OCI-M1 (cell line): ENCODE measurements at places on chromosomes 5 and 9.
A peak's percentile ranks its signal among the peaks of the same experiment; 100 is the strongest.

GRCh38 chr5:153130296-153130695, 360.2 kb upstream of the GRIA1 start:
- DNase-seq = no peak

DNA sequence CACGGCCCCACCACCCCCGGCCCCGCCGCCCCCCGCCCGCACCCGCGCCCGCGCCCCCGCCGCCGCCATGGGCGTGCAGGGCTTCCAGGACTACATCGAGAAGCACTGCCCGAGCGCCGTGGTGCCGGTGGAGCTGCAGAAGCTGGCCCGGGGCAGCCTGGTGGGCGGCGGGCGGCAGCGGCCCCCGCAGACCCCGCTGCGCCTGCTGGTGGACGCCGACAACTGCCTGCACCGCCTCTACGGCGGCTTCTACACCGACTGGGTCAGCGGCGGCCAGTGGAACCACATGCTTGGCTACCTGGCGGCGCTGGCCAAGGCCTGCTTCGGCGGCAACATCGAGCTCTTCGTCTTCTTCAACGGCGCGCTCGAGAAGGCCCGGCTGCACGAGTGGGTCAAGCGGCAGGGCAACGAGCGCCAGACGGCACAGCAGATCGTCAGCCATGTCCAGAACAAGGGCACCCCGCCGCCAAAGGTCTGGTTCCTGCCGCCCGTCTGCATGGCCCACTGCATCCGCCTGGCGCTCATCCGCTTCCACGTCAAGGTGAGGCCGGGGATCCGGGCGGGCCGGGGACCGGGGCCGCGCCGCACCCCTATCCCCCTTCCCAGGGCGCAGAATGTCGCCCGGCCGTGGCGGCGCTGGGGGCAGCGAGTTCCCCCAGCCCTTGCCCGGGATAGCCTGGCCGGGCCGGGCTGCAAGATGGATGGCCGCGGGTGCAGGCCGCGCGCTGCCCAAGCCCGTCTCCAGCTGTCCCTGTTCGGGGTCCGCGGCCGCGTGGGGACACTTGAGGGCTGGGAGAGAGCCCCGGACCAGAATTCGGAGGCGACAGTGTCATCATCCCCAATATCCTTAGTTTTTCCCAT, 594 bp downstream of the FAM120A start:
- DNase-seq = peak; percentile 55

DNA sequence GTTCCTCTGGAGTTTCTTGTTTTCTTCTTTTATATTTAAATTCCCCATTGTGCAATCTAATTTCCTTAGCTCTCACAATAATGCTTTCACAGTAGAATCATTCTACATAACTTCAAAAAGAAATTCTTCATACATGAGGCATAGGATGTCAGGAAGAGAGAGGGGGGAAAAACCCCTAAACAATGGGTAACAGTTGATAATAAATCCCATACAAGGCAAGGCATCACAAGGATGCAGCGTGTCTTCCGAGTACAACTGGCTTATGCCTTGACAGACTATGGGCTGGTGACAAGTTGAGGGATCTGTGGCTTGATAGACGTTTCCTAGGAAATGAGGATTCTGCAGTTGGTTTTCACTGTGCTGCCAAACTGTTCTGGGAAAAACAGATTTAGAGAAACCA, 247.4 kb downstream of the ARL15 start:
- no peak for DNase-seq

GRCh38 chr5:111229871-111230810, 6.0 kb downstream of the CAMK4 start:
- no peak for DNase-seq

DNA sequence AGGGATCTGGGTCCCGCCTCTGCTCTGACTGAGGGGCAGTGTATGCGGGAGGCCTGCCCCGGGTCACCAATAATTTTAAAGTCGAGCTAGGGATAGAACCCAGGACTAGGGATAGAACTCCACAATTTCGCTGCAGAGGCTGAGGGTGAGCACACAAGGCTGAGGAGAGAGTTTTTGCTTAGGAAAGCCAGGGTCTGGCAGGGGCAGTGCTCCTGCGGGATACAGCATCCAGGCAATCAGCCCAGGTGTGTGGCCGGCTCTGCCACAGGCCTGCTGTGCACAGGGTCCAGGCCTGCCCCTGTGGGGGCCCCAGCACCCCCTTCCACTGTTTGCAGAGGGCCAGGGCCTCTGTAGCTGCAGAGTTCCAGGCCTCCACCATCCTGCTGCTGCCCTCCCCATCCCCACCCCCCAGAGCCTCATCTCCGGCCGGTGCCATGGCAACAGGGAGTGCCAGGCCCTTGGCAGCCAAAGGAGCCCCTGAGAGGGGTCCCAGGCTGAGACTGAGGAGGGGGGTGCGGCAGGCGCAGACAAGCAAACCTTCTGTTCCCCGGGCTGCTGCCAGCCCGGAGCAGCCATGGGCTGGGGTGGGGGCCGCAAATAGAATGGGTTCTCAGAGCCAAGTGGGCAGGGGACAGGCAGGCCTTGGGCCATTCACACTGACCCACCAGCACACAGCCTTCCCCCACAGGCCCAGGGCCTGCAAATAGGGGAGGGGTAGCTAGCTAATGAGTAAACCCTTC, 8.6 kb downstream of the PDGFRB start:
- no peak for DNase-seq

DNA sequence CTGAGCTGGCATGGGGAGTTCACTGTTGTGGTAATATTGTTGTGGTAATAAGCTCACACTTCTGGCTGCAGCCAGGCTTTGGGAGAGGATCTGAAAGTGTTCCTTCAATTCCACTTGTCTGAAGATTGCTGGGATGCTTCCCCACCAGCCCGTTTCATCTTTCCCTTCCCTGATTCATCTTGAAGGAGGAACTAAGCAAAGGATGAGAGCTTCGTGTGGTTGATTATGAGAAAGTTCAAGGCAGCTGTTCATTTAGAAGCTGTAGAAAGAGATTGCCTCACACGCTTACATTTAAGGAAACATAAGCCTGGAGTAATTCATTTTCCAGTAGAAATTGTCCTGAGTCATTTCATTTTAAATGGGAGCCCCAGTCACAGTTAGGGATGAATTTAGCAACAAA, 122.4 kb upstream of the GAS1 start:
- DNase-seq = no peak

GRCh38 chr9:83154821-83155220, 91.9 kb upstream of the RASEF start:
- no peak for DNase-seq

DNA sequence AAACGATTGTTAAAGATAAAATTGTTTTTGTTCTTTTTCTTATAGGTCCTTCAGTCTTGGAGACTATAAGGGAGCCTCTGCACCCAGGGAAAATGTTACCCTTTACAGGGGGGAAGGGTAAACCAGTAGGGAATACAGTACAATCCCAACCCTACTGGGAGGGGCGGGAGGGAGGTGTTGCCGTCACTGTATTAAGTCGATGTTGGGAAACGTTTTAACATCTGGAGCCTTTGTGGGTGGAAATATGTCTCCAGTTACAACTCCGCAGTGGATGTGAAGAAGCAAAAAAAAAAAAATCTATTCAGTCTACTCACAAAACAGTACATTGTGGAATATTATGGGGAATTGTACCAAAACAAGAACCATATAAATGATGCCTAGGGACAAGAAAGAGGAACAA, 47.2 kb upstream of the FCHO2 start:
- DNase-seq = no peak

DNA sequence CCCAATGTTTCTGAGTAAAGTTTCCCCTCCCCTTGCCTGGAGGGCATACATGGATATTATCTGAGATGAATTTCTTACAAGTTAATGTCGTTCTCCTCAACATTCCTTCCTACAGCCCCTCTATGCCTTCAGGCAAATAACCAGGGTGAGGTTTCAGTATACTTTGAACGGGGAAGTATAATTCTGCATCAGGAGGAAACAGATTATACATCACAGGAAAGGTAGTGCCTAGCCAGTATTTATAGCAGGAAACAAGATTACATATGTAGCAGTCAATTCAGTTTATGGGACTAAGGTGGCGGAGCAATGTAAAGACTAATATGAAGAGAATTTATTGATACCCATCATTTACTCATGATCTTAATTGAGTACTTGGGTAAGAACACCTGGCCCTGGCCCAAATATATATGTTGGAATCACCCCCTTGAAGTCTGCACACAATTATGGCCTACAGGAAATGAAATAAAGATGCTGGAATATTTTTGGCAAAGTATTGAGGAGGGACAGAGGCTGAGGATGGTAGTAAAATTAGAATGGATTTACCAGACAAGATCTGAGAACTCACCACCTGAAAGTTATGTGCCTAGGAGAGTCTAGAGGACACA, 661.1 kb downstream of the PTPRD start:
- DNase-seq = no peak

DNA sequence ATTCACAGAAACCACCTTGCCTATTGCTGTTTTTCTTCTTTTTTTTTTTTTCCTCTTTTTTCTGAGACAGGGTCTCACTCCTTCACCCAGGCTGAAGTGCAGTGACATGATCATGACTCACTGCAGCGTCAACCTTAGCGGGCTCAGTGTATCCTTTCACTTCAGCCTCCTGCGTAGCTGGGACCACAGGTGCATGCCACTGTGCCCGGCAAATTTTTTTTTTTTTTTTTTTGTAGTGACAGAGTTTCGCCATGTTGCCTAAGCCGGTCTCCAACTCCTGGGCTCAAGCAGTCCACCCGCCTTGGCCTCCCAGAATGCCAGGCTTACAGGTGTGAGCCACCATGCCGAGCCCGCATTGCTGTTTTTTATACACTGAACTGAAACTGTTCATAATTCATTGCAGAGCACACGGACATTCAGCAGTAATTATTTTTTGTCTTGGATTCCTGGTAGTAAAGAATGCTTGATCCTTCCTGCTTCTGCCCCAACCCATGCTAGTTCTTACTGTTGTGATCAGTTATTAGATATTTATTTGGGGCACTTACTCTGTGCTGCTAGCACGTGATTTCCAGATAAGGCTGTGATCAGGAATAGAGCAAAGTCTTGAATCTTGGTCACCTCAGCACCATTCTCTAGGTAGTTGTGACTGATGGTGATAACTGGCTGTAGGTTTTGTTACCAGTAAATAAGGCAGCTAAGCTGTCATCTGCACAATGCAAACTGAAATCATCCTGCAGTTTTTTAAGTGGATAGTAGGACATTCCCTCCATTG, 14.0 kb downstream of the MAP3K1 start:
- no peak for DNase-seq

- no peak for DNase-seq
Observed at GRCh38 chr5:165305596-165305995, 1800.2 kb downstream of the MAT2B start.

DNA sequence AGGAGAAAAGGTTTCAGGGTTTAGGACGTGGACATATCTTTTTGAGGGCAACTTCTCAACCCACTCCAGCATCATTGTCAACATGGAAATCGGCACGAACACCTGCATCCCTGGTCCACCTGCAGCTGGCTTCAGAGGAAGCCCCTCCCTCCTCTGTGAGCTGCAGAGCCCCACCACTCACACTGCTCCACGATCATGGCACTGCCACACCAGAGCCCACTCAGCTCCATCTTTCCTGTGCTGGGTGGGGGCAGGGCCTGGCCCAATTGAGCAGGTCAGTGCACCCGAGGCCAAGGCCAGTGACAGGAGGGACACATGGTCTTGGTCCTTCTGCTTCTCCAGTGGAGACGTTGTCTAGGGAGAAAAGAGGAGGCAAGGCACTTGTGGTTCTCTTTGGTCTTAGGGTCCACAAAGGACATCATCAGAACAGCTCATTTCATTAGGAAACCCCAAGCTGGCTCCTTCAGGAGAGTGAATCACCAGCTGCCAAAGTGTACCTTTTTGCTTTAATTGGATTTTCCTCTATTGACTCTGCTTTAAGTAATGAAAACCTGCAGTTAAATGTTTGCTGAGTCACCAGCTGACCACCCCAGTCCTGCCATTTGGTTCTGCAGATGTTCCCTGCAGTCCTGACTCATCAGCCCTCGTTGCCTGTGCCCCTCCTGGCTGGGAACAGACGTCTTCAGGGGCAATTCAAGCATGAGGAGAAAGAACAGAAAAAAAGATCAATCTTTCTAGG, 56.2 kb downstream of the UBE2QL1 start:
- DNase-seq = peak; percentile 26

DNA sequence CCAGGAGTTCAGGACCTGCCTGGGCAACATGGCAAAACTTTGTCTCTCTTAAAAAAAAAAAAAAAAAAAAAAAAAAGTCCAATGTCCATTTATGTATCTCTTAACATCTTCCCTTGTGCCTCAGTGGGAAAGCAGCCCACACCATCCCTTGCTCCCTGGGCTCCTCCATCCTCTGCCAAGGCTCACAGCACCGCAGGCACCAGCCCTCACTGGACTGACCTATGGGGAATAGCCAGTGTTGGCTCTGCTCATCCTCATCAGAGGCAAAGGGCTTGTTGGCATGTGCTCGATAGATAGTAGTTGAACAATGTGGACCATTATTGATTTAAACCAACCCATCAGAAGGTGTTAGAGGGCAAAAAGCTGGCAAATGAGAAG, 61.8 kb upstream of the LRRTM2 start:
- DNase-seq = no peak

DNA sequence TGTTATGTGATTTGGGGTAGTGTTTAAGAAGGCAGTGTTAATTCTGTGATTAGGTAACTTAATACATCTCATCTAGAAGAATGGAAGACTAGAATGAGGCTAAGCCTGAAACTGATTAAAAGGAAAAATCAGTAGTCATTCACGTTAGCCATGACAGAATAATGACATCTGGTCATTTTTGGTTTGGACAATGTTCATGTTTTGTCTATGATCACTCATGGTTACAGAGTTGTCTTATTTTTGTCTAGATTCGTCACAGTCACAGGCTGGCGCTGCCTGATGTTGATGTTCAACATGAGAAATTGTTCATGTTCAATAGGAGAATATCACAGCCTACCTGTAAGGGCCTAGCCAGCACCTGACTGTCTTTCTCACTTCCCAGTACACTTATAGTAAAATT, 9.5 kb upstream of the DOCK2 start:
- DNase-seq = no peak

DNA sequence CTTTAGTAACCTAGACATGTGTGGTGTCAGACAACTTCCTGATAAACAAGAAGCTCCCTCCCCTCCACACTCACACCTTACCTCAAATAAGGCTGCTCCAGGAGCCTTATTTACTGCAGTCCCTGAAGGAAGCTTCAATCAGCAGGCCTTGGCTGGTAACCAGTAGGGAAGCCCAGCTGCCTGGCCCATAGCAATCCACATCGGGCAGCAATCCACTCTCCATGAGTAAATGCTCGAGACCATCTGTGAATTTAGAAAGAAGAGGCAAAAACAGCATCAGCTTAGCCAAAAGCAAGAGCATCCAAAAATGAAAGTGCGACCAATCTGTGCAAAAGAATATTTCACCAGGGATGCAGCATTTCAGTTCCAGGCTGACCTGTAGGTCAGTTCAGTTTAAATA, 213.3 kb upstream of the TUSC1 start:
- DNase-seq = no peak

- DNase-seq = no peak
Observed at GRCh38 chr5:135484674-135485086, 32.5 kb upstream of the TIFAB start.

GRCh38 chr5:78727786-78728761, 79.5 kb upstream of the LHFPL2 start:
- no peak for DNase-seq

DNA sequence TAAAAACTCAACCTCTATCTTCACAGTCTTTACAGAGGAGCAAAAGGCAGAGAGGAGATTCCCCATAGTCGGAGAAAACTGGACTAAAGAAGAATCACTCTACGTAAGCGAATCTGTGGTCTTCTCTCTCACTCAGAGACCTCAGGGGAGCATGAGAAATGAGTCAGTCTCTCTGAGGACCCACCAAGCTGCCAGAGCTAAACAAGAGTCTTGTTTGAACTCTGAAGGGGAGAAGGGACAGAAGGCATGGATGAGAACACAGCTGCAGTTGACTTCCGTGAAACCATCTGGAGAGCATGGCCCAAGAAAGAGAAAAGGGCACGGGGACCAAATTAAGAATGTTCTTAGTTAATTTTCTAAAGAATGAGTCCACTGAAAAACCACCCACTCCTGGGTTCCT, 12.8 kb upstream of the MAN2A1 start:
- no peak for DNase-seq
